8988T (cell line): ENCODE measurements at places on chromosomes 11 and 22.

- peak; percentile 59 for DNase-seq
Observed at GRCh38 chr22:45638834-45639746, 32.5 kb upstream of the ATXN10 start.

GRCh38 chr11:123100379-123101085 lies 38.6 kb upstream of the HSPA8 start:
- DNase-seq, result no peak

DNA sequence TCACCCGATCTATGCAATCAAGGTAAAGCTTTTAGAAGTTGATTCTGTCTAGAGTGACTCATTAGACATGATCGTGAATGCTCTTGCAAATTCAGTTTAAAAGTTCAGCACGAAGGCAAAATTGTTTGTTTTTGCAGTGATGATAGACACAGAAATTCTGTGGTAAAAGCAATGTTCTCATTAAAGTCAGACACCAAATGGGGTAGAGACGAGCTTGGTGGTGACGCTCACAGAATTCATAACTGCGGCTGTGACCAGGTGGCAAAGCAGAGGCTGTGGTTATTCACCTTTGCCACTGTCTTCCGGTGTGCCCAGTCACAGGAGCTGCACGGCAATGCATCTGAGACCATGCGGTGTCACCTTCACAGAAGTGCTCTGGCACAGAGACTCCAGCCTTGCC lies 83.4 kb downstream of the WNT7B start:
- no peak for DNase-seq

GRCh38 chr22:49966041-49966773 lies 5.6 kb downstream of the PIM3 start:
- DNase-seq, result peak; percentile 10

GRCh38 chr22:23248583-23248982 lies 68.3 kb downstream of the BCR start:
- no peak for DNase-seq

DNA sequence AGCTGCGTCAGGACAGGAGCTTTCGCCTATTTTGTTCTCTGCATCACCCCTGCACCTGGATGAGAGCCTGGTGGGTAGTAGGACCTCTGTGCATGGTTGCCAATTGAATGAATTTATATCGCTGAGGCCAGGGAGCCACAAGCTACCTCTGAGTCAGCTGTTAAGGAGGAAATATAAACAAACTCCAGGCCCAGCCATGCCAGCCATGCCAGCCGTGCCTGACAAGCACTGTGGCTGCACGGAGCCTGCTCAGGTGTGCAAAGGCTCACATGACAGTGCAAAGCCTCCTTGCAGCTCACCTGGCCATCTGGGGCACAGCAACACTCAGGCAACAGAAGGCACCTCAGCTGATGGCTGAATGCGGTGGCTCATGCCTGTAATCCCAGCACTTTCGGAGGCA lies 33.7 kb upstream of the LINC01488 start:
- DNase-seq, result no peak

DNA sequence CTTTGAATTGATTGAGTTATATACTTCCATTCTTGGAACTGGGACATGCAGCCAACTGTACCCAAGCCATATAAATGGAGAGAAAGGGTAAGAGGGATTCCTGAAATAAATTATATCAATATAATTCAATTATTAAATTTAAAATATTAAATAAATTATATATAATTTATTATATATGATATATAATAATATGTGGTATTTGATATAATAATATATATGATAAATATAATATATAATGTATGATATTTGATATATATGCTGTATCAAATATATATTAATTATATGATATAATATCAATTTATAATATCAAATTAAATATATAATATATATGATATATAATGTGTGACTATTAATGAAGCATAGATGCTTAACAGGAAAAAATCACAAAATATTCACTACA lies 677.0 kb downstream of the NELL1 start:
- no peak for DNase-seq

DNA sequence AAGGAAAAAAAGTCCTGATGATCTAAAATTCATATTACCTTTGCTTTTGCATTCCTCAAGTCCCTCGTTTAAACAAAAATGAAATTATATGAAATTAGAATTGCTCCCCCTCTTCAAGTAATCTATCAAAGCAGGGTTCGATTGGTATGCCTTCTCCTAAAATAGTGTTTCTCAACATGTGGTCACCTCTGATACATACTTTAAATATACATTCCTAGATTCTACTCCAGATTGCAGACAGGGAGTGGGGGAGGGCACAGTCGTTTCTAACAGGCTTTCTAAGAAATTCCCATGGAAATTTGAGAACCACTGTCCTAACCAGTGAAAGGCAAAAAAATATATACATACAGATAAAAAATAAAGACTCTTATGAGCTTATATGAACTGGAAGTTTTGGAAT lies 22.6 kb upstream of the IRAG1 start:
- DNase-seq, result no peak

DNA sequence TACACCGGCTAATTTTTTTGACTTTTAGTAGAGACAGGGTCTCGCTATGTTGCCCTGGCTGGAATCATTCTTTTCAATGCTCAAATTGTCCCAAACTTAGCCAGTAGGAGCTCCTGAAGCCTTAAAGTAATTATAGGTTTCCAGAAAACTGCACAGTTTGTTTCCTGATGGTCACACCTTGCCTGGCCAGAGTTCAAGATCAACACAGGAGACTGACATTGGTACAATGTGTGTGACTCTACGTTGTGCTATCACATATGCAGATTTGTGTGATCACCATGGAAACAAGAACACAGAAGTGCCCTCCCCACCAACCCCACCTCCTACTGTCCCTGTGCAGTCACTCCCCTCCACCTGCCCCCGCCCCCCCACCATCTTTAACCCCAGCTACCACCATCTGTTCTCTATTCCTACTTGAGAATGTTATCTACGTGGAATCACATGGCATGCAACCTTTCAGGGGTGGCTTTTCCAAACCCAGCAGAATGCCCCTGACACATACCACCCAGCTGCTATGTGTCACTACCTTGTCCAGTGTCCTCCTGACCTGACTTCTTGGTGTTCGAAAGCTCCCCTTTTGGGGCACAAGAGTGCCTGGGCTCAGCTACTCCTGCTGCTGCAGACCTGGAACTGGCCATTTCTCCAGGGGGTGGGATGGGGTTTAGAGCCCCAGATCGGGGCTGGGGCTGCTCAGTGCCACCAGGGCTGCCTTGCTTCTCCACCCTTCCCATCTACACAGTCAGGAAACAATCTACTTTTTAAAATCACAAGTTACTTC lies 6.1 kb upstream of the NAP1L4 start:
- no peak for DNase-seq

DNA sequence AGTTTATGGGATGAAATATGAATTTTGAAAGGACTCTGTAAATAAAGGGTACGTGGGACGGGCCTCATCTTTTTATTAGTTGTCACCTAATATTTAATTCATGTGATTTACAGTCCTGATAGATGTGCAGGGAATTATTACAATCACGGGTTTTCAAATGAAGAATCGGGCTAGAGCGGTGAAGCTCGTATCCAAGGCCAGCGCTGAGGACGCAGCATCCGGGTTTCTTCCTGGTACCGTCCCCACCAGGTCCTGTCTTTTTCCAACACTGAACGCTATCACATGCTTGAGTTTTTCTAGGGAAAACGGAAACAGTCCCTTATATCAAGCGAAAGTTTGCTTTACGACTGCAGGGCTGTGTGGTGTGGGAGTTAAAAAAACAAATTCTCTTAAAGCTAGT lies 787 bp downstream of the SMDT1 start:
- no peak for DNase-seq

GRCh38 chr11:6607190-6607795 lies 3.7 kb downstream of the ILK start:
- DNase-seq, result no peak
